ENCODE measurements at places on chromosomes 12 and 14.
A peak's percentile ranks its signal among the peaks of the same experiment; 100 is the strongest.

- no peak for DNase-seq
Measured at GRCh38 chr14:33790996-33791395, 159.9 kb downstream of the EGLN3 start.

DNA sequence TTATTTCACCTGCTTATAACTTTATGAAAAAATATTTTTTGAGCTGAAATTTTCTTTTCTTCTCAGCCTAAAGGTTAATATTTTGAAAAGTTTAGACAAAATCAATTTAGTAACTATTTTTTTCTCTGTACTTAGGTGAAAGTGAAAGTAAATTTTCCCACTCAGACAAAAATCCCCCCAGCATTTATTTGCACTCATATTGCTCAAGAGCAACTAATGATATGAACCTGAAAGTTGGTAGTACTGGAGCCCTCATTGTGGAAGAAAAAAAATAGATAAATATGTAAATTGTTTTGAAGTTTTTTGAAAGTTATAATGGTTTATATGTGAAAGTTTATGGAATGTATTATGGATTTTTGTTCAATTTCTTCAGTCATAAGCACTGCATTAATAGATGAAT, 1005.9 kb upstream of the ATXN7L3B start:
- DNase-seq = no peak

DNA sequence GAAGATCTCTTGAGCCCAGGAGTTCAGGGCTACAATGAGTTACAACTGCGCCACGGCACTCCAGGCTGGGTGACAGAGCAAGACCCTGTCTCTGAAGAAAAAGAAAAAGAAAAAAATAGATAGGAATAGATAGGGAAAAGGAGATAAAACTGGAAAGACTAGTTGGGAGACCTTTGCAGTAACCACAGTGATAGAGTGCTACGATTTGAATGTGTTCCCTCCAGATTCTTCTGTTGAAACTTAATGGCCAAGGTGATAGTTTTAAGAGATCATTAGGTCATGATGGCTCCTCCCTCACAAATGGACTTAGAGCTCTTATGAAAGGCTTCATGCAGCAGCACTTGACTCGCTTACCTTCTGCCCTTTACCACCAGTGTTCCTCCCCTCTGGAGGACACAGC, 13.5 kb upstream of the ATF1 start:
- DNase-seq = no peak

DNA sequence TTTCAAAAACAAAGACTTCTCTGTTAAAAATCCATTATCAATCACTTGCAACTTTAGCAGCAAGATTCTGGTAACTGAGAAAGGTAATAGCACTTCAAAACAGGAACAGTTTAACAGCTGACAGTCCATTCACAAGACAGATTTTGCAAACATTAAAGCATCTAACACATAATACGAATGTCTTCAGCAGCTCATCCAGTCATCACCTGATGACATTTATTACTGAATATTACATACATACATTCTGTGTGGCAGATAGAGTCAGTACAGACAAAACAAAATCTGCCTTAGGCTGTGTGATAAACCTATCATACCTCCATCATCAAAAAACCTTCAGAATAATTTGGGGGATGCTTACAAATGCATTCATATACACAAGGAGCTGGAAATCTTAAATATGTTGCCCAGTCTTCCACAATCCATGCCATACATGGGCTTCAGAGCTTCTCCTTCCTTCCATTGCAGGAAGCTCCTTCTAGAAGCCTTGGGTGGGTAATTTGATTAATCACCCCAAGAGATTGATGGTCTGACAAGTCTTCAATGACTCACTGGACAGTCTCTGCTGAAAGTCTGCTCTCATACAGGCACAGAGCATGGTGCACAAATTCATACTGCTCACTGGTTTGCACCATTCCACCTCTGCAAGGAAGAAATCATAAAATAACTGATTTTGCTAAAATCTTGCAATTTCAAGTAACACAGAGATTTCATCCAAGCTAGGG, 1.6 kb upstream of the PTPRB start:
- no peak for DNase-seq

DNA sequence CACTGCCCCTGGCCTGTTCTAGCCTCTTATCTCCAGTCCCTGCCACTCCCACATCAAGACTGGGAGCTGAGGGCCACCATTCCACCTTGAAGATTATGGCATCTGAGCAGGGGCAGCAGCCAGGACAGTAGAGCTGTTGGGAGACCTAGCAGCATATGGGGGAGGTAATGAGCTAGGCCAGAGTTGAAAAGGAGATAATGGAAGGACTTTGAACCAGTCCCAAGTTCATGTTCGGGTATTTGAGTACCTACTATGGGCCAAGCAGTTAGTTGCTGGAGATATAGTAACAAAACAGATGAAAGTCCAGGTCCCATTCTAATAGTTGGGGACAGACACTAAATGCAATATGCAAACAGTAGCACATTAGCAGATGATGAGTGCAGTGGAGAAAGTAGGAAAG, 151.5 kb downstream of the PLXNC1 start:
- DNase-seq = no peak

GRCh38 chr12:41053046-41053445, 135.1 kb upstream of the PDZRN4 start:
- DNase-seq = no peak

- DNase-seq = no peak
Measured at GRCh38 chr12:13661005-13661887, 320.2 kb downstream of the GRIN2B start.

- no peak for DNase-seq
Measured at GRCh38 chr14:61512026-61512834, 183.1 kb upstream of the HIF1A start.

DNA sequence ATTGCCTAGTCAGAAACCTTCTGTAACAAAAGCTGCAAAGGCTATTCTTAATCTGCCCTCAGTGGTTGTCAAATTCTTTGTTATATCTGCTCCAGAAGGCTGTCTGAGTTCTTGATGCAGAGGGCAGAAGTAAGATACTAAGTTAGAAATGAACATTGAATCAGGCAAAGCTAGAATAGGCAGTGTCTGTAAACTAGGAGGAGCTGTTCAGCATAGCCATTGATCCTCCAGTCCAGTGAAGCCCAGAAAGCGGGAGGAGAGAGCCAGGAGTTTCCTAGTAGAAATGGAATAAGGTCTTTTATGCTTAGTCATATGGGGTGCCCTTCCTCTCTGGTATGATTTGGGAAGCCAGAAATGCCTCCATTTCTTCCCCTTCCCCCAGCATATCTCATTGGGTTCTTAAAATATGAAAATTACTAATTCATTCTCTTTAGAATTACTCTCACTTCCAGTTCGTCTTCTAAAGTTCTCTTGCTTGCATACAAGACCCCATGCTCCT, 76.2 kb downstream of the APAF1 start:
- no peak for DNase-seq

DNA sequence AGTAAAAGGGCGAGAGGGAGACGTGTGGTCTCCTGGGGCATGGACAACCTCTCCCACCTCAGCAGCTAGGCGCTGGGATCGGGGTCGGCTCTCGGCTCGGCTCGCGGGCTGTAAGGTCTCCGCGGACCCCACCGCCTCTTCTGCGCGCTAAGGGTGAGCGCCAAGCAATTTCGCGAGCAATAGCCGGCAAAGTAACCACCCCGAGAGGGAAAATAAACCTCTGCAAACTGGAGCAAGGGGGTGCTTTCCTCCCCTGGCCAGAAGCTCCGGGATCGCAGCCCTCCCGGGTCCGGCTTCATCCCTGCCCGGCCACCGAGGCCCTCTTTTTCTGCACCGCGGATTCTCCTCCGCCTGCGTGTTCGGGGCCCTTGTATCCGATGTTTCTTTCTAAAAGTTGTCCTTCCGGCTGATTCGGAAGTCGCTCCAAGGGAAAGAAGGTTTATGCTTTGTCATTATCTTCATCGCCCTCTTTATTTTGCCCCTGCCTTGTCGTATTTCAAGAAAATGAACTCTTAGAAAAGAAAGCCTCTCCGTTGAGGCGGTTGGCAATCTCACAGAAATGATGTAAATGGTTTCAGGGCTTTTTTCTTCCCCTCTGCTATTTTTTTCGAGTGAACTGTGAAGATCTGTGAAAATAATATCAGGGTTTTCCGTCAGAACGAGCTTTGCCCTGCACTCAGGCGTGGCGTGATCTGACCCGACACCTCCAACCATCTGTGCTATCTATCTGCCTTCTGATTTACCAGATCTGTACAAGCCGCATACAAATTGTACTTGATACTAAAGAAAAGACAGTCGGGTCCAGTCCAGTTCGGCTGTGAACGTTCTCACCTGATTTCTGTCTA, 1.7 kb upstream of the SIX6 start:
- no peak for DNase-seq

DNA sequence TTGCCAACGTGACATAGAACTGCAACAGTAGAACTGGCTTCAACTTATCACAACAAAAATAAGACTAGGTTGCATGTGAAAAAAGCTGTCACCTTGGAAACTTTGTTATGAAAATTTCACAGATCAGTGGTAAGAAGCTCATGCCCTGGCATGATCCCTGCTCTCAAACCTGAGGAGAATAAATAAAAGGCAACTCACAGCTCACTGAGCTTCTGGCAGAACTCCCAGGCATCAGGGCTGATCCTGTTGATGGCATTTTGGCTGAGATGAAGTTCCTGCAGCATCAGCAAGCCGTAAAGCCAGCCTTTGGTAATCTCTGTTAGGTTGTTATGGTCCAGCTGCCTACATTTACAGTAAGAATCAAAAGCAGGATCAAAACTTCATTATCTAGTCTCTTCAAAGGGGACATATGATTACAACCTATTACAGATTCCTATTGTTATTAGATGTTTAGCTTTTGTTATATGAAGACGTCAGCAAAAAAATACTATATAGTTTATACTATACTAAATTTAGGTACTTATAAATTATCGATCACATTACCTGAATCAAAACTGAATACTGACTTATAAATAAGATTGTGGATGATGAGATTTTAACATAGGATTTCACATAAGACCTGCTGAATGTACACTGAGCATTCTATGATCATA, 32.0 kb downstream of the LRIG3 start:
- no peak for DNase-seq

GRCh38 chr14:103343905-103344797, 10.1 kb downstream of the EIF5 start:
- no peak for DNase-seq

- DNase-seq = no peak
Measured at GRCh38 chr12:20557096-20557495, 138.0 kb upstream of the SLCO1C1 start.

DNA sequence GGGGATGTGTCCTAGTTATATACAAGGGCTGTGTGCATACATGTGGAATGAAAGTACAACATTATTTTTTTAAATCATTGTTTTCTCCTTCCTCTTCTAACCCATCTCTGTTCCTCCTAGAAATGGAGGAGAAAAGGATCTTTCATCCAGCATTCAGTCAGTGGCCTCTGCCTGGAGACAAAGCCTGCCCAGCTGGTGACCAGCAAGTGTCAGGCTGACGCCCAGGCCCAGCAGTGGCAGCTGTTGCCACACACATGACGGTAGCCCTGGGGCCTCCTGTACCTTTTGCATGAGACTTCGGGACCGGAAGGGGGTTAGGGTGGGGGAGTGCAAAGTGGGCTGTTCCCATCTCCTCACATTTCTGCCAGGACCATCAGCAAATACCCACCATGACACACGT, 46.2 kb downstream of the ERH start:
- no peak for DNase-seq

DNA sequence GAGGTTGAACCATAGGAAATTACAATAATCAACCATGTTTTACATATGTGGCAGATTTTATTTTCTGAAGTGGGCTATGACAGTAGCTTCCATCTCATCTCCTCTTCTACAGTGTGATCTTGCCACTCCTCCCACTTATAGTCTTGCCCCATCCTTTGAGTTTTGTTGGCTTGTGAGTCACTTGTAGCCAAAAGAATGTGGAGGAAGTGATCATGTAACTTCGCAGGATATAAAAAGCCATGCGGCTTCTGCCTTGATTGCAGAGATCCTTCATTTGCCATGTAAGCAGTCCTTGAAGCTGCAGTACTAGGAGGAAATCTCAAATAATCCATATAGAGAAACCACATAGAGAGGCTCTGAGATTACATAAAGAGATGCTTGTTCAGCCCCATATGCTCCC, 13.7 kb upstream of the ZNF84 start:
- DNase-seq = no peak

DNA sequence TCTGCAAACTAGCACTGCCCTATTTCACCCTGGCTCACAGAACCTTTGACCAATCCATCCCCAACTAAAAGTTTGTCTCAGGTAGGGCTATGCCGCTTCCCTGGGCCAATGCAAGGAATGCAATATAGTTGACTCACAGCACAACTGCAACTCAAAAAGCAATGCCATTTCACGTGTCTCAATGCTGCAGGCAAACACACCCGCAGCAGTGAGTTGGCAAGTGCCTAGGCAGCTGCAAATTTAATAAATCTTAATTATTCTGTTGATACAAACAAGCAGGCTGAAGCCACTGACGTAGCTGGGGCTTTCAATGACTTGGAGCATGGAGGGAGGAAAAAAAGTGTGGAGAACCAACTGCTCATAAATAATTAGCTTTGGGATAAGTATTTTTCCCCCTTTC, 87.9 kb downstream of the SYNE3 start:
- no peak for DNase-seq

- DNase-seq = no peak
Measured at GRCh38 chr12:57836442-57837375, 9.8 kb downstream of the CTDSP2 start.

DNA sequence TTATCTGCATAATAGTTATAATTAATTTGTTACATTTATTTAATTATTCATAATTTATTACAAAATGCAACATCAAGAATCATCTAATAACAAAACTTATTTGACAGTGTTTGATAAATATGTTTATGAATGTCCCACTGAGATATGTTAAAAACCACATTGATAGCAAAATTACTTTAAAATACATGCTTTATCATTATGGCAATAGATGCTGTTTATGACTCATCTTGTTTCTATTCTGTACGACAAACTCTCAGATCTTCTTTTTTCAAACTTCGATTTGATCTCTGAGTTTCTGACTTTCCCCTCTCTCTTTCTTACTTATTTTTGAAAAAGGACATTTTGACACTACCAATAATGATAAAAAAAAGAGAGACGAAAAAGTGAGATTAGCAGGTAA, 56.8 kb upstream of the LRRK2 start:
- DNase-seq = no peak

GRCh38 chr14:98309591-98309990, 962.4 kb downstream of the BCL11B start:
- no peak for DNase-seq

DNA sequence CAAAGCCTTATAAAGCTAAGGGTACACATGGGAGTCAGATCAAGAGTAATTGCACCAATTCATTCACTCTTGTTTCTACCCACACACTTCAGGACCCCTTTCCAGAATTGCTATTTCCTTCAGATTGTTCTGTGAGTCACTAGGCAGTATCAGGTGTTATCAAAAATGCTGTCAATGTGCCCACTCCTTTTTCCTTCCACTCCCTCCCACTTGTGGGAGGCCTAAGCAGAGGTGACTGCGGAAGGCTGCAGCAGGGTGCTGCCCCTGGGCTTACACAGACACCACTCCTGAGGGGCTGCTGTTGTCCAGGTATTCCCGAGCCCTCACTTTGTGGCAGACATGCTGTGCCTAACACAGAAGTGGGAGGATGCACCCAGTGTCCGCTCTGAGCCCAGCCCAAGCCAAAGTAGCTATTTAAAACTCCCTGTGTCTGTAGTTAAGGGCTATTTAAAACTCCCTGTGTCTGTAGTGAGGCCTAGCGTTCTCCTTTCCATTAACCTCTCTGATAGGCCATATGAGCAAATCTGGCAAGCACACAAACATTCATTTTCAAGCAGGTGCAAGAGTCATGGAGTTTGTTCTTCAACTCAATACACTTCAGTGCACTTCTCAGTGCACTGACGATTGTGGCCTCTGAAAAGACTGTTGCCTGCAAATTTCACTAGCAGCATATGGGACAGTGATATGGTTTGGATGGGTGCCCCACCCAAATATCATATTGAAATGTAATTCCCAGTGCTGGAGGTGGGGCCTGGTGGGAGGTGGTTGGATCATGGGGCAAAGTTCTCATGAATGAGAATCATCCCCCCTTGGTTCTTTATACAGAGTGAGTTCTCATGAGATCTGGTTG, 117.8 kb downstream of the PHLDA1 start:
- DNase-seq = peak; percentile 10
